ENCODE measurements at places on chromosomes 11 and 22. TPM values are rescaled to one million over a fixed set of nuclear protein-coding genes. Genes with fewer than 3 reads are reported as not detected.

CSRP3 gene
- total RNA-seq = not detected

CYP2D6 gene
- 3.5 TPM for total RNA-seq

DNA sequence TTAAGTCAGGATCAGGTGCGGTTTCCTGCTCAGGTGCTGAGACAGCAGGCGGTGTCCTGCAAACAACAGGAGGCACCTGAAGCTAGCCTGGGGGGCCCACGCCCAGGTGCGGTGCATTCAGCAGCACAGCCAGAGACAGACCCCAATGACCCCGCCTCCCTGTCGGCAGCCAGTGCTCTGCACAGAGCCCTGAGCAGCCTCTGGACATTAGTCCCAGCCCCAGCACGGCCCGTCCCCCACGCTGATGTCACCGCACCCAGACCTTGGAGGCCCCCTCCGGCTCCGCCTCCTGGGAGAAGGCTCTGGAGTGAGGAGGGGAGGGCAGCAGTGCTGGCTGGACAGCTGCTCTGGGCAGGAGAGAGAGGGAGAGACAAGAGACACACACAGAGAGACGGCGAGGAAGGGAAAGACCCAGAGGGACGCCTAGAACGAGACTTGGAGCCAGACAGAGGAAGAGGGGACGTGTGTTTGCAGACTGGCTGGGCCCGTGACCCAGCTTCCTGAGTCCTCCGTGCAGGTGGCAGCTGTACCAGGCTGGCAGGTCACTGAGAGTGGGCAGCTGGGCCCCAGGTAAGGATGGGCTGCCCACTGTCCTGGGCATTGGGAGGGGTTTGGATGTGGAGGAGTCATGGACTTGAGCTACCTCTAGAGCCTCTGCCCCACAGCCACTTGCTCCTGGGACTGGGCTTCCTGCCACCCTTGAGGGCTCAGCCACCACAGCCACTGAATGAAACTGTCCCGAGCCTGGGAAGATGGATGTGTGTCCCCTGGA lies at the start of gene MYO7A:
TSS of gene MYO7A (plus strand) at position 327 of the 772 bp plus-strand sequence. CDS start 2,389 bp downstream, outside the sequence.
- no peaks in the 10 kb centered on the region for H3K27me3 ChIP-seq
- H3K36me3 ChIP-seq = no peaks in the 10 kb centered on the region
- peaks cover 33% of the 10 kb centered on the region for H3K4me1 ChIP-seq
- peak; percentile 61 for DNase-seq

- no peak for DNase-seq
- H3K4me3 ChIP-seq = no peak overlapping the region
- H3K27me3 ChIP-seq = no peaks in the 10 kb centered on the region
These were observed 141.8 kb downstream of the TEAD1 start for GRCh38 chr11:12815931-12816494.
